ENCODE measurements at places on chromosomes 12 and 14.

DNA sequence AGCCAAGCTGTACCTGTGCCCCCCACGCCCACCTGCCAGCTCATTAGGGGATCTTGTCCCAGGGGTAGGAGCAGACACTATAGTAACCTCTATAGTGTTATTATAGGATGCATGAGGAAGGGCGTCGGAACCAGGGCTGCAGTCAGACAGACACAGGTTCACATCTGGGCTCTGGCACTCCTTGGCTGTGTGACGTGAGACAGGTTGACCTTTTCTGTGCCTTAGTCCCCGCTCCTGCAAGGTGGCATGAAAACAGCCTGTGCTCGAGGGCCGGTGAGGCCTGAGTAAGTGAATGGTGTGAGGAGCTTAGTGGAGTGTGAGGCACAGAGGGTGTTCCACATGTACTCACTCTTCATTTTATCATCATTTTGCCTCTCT is 19.0 kb downstream of the ASB2 start:
- DNase-seq = peak; percentile 21

- DNase-seq = no peak
These were observed 58.6 kb downstream of the C14orf132 start for GRCh38 chr14:96097752-96098151.

GRCh38 chr12:98594050-98594835 is 757 bp downstream of the SLC25A3 start:
- DNase-seq = peak; percentile 8

- no peak for DNase-seq
These were observed 27.6 kb downstream of the OTX2 start for GRCh38 chr14:56782711-56783110.

DNA sequence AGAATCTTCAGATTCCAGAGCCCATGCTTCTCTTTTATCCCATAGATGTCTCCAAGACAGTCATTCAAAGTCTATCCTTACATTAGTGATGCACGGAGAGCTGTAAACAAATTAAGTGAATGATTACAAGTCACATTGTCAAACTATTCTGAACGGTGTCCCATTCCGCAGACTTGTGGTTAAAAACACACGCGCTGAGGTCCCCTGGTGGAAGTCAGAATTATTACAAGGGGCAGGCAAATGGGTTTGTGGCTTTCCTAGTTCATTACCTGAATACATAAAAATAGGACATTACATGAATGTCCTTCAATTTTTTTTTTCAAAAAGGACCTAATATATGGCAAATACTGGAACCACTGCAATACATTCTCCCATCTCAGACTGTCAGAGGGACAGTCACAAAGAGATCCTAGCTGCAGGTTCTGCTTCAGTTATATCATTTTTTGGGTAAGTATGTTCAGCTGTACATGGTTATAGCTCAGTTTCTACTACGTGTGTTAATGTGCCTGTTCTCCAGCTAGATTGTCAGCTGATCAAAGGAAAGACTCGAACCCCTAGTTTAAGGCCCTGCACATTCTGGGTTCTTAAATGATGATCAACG is 53.1 kb upstream of the STON2 start:
- peak; percentile 61 for DNase-seq

DNA sequence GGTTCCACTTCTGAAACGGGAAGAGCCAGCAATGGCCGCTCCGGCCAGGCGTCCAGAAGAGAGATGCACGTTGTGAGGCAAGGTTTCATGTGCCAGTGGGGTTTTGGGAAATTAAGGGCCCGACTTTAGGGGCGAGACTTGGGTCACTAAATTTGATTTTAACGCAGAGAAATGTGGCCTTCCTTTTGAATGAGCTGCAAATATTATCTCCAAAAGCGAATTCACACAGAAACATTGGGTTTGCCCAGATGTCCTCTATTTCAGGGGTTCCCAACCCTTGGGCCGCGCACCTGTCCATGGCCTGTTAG is 2.3 kb upstream of the RNASE4 start:
- no peak for DNase-seq

- DNase-seq = no peak
These were observed 22.2 kb upstream of the EDDM3A start for GRCh38 chr14:20723488-20723887.

DNA sequence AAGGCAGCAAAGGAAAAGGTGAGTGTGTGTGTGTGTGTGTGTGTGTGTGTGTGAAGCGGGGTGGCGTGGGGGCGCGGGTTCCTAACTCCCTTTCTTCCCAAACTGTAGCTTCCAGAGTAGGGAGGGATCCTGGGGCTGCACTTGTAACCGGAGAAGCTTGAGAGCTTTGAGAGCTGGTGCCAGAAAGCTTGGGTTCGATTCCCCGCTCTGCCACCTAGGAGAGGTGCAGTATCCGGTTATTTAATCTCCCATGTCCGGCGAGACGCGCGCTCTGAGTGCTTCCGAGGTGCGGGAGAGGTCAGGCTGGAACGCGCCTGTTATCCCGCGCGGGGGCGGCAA is 7.2 kb upstream of the RACGAP1 start:
- DNase-seq = no peak

- no peak for DNase-seq
These were observed 754.5 kb downstream of the C12orf50 start for GRCh38 chr12:87274594-87275245.

DNA sequence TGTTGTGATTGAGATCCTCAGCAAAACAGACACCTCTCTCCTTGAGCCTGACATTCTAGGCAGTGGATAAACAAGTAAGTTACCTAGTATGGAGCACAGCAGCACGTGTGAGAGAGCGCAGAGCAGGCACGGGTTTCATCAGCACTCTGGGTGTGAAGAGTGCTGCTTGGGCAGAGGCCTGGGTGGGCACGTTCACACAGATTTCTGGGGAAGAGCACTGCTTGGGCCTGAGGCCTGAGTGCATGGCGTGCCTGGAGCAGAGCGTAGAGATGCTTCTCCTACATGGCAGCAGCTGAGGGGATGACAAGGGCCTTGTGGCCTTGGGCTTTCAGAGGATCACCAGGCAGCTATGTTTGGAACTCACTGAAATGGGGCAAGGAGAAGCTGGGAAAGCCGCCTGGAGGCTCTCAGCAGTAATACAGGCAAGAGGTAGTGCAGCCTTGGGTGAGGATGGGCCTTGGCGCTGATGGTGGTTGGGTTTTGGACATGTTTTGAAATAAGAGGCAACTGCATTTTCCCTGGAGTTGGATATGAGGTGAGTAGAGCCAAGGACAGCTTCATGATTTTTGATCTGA is 17.6 kb downstream of the CKB start:
- no peak for DNase-seq

DNA sequence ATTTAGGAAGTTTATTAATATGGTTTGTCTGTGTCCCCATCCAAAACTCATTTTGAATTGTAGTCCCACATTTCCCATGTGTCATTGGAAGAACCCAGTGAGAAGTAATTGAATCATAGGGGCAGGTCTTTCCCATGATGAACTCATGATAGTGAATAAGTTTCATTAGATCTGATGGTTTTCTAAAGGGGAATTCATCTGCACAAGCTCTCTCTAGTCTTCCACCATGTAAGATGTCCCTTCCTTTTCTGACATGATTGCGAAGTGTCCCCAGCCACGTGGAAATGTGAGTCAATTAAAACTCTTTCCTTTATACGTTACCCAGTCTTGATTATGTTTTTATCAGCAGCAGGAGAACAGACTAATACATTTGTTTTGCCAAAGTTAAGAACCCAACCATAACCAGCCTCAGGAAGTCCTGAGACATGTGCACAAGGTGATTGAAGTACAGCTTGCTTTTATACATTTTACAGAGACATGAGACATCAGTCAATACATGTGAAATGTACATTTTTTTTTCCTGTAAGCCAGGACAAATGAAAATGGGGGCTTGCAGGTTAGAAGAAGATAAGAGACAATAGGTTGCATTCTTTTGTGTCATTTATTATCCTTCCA is 1136.7 kb downstream of the TMEM121 start:
- peak; percentile 2 for DNase-seq

DNA sequence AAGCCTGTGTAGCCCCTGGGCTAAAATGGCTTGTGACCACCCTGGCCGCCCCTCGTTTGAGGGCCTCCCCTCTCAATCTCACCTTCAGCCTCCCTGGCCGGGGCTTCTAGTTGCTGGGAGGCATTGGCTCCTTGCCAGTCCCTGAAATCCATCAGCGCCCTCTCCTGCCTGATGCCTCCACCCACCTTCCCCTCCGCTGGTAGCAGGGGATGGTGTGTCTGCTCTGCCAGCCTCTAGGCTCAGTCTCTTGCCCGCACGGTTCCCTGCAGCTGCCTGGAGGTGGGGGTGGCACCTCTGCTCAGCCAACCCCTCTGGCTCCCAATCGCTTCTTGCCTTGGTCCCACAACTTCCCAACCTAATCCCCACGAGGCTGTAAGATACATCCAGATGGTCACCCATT is 167.9 kb downstream of the PHETA1 start:
- no peak for DNase-seq

GRCh38 chr12:12185414-12185813 is 81.4 kb downstream of the LRP6 start:
- DNase-seq = no peak

DNA sequence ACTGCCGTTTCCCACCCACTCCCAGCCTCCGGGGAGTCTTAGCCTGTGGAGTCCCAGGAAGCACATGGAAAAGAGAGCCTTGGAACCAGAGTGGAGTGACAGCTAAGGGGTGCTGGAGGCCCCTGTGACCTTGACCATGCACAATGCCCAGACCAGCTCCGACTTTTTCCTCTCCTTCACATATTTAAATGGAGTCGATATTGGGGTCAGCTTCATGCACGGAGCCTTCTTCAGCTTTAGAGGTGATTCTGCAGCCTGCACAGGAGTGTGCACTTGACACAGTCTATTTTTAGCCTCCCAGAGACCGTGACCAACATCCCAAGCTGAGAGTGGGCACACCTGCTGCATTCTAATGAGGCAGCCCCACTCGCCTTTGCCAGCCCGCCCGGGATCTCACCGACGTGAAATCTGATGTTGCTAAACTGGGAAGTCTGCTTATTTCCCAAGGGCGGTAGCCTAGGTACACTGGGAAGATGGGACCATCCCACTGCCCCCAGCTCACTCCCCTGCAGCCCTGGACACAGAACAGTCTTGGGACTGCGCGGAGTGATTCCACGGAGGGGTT is 47.5 kb downstream of the PRMT8 start:
- no peak for DNase-seq

- DNase-seq = no peak
These were observed 12.8 kb downstream of the ADGRD1 start for GRCh38 chr12:130966443-130967030.

DNA sequence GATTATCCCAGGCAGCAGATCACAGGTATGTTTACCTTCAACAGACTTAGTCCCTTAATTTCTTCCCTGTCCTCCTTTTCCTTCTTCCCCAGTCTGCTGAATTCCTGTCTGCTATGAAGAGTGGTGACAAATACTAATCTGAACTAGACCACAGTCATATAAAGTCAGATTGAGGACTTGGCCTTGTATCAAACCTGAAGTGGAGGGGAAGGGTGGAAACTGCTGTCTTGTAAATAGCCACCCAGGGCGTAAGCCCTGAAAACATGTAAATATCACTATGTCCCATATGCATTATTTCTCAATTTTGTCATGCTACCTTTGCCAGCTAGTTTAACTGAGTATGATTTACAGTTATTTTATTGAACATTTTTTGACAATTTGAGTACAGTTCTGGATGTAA is 368.0 kb downstream of the CCDC91 start:
- no peak for DNase-seq
